Iris pigment epithelial cell (primary cell): ENCODE measurements at places on chromosomes 3 and 15.

DNA sequence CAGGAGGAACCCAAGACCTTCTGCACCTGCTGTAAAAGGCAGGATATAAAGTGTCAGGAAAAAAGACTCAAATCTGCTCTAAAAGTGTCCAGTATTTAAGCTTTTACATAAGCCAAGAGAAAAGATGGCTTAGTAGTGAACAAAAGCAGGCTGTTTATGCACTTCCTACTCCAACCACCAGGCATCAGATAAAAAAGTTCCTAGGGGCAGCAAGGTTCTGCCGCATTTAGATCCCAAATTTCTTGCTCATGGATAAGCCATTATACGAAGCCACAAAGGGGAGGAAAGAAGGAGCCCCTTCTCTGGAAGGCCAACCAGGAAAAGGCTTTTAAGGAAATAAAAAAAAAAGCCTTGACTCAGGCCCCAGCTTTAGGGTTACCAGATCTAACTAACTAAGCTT is 10.6 kb upstream of the SLC9C1 start:
- peak; percentile 29 for DNase-seq

GRCh38 chr3:72888546-72889309 is 882 bp downstream of the GXYLT2 start:
- peak; percentile 57 for DNase-seq

DNA sequence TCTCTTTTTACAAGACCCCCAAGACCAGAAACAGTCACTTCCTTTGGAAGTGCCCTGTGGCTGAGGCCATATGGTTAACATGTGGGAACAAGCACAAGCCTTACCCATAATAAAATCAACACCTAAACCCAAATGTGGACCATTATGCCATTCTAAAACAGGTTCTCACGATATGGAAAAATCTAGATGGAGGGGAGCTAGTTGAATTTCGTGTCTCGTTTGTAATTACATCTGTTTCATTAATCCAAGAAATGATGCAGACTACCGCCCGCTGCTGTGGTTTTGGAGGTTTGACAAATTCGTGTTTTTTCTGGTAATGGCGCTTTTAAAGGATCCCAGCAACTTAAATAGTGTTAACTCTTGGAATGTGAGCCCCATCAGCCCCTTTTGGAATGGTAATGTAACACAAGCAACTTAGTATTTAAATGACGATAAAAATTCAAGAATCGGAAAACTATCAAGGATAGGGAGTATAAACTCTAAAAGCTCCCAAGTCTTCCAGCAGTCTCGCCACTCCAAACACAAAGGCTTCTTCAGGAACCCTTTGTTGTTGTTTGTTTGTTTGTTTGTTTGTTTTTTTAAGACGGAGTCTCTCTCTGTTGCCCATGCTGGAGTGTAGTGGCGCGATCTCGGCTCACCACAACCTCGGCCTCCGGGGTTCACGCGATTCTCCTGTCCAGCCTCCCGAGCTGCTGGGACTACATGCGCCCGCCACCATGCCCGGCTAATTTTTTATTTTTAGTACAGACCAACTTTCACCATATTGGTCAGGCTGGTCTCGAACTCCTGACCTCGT is 1.1 kb downstream of the CNBP start:
- DNase-seq = no peak

GRCh38 chr3:22606461-22606860 is 596.7 kb upstream of the UBE2E2 start:
- no peak for DNase-seq

DNA sequence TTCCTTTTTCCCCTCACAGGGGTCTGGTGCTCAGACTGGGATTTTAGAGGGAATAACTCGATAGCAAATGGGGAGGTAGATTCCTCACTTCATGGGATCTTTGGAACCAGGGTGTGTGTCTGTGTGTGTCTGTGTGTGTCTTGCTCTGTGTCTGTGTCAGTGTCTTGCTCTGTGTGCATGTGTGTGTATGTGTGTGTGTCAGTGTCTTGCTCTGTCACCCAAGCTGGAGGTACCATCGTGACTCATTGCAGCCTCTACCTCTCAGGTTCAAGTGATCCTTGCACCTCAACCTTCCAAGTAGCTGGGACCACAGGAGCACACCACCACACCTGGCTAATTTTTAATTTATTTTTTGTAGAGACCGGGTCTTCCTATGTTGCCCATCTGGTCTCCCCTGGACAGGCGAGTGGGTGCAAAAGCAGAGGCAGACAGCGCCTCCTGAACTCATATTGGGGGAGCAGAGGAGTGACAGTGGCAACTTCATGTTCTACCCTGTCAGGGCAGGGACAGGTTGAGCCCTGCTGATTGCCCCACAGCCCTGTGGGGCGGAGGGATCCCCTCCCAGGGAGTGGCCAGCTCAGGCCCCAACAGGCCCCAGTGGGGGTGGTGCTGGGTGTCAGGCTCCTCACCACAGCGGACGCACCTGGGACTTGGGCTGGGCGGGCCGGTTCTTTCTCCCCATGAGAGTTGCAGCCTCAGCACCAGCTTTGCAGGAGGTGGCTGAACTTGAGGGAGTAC is 10.4 kb upstream of the SEMA4B start:
- no peak for DNase-seq

DNA sequence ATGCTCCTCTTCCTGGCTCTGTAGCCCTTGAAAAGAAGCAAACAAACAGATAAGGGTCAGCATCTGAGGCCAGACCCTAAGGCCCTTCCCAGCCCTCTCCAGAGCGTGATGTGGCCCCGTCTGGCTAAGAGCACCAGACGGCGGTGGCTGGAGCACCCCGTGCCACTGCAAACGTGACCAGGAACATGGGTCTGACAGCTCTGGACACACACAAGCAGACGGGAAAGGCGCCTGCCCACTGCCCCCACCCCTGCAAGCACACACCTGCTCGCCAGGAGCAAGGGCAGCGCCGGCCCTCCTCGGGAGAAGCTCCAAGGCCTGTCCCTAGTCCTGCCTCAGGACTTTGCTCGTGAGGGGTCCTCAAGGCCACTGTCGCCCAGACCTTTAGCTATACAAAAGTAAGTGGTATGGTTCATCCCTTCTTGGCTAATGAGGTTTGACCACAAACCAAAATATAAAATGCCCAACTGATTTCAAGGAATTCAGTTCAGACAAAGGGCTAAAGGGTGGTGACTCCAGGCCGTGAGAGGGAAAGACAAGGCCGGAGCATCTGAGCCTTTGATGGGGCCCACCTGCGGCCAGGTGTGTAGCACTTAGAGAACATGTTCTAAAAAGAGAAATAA is 90.4 kb downstream of the XXYLT1 start:
- no peak for DNase-seq

DNA sequence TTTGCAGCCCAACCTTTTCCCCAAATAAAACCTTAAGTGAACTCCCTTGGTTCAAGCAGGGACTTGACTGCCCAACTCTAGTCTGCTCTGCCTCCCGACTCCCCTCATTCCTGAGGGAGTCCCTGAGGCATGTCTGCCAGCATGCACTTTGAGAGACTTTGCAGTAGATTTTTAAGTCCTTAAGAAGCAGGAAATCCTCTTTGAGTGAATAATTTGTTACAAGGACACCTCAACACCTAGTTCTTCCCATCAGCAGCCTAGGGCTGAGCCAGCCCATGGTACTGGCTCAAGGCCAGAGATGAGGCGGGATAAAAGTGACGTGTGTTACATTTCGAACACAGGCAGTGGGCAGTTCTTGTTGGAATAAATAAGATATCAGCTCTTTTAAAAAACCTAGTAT is 204.3 kb upstream of the SLC2A2 start:
- peak; percentile 25 for DNase-seq

DNA sequence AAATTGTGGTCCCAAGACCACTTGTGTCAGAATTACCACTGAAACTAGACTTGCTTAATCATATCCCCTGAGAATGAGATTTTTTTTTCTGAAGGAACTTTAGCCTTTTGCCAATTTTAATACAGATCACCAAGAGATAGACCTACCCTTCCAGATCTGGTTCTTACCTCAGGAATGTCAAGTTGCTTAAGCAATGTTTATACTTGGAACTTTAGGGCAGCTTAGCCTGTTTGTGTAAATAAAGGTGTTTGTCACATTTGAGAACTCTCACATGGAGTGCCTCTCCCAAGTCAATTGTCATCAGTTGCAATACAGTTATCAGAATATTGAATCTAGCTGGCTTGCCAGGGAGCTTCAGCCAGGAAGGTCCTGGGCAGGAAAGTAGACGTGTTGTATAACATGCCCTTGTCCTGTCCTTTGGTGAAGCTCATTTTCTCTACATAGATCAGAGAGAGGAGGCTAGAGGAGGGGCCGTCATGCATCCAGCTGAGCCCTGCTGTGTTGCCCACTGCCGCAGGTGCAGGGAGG is 3.9 kb downstream of the GPD1L start:
- DNase-seq = no peak

DNA sequence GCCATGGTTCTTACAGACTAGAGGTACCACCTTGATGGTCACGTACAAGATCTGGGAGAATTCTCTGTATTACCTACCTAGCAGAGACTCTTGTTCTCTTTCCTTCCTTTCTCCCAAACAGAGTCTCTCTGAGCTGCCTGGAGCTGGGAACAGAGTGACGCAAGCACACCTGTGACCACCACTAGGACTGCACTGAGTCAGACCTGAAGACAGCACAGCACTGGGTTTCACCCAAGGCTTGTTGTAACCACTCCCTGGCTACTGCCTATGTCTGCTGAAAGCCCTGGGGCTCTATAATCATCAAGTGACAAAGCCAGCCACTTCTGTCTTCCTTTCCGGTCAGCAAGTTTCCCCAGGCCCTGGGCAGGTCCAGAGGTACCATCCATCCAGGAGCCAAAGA is 293.3 kb upstream of the CNTN4 start:
- no peak for DNase-seq

DNA sequence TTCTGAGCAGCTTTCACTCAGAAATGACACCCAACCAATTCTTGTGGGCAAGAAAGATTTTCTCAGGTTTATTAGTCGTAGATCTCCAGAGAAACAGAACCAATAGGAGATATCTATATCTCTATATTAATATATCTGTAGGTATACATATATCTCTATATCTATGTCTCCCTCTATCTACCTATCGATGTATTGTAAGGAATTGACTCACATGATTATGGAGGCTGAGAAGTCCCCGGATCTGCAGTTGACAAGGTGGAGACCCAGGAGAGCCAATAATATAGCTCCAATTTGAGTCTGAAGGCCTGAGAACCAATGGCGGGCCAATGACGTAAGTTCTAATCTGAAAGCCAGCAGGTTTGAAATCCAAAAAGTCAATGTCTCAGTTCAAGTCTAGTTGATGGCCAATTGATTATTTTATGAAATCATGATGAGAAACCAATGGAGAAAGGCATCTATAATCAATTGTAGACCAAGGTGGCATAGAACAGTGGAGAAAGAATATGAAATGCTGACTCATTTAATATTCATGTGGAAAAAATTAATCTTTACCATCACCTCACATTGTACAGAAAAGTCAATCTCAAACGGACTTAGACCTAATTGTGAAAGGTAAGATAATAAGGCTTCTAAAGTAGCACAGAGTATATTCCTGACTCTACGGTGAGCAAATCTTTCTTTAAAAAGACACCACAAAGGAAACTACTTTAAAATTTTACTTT is 65.6 kb upstream of the CHRNA7 start:
- DNase-seq = no peak

DNA sequence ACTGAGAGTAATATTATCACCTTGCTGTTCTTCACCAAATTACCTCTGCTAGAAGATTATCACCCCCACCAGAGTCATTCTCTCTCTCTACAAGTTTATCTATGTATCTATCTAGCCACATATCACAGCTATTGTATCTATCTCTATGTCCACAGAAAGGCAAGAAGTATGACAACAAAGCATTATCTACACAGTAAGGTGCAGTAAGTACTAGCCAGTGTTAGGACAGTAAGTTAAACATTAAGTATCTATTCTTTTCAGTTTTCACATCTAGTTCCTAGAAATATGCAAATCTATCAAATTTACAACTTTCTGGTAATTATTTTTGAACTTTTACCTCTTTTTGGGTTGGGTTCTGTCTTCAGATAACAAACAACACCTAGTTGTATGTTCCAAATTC is 26.5 kb upstream of the XXYLT1 start:
- DNase-seq = no peak

DNA sequence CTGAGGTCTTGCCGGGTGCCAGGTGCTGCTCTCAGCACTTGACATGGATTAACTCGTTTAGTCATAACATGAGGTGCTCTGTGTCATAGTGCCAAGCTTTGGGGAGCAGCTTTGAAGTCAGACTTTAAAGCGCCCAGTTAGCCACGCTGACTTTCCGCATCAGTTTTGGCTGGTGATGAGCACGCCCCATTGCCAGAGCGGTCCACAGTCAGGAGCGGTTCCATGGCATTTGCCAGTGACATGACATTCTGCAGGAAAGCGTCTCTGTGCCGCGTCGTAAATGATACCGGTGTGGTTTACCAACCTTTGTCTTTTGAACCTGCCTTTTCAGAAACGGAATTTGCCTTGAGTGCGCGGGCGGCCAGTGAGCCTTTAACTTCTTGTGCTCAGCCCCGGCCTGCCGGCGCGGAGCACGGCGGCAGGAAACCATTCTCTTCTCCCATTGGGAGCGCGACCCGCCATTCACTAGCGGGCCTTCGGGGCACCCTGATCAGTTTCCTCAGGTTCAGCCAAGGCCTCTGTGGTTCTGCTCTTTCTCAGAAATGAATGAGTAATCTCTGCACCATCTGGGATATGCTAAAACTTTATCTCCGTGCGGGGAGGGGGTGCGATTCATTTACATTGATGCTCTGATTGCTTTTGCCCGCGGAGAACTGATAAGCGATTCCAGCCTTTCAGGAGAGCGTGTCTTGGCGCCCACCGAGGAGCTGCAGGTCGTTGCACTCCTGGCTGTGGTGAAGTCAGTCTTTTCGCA is 1.7 kb upstream of the SLC2A2 start:
- peak; percentile 97 for DNase-seq

- DNase-seq = no peak
Observed at GRCh38 chr3:186882150-186882524, 39.6 kb downstream of the ADIPOQ start.

DNA sequence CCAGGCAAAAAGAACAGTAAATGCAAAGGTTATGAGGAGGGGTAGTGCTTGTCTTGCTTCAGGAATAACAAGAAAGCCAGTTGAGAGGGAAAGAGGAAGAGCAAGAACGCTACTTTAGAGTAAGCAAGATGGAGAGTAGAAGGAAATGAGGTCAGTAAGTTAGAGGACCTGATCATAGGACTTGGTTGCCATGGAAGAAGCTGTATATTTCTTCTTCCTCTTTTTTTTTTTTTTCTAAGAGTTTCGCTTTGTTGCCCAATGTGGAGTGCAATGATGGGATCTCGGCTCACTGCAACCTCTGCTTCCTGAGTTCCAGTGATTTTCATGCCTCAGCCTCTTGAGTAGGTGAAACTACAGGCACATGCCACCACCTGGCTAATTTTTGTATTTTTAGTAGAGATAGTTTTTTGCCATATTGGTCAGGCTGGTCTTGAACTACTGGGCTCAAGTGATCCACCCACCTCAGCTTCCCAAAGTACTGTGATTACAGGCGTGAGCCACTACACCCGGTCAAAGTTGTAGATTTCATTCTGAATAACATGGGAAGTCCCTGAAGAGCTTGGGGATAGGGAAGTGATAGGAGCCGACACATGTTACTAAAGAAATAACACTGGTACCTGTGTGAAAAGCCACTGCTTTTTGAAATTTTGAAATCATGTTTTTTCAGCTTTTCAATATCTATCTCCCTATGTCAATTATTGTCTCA is 527.9 kb upstream of the NAALADL2 start:
- no peak for DNase-seq
